ENCODE measurements at places on chromosomes 11 and 22. TPM values are rescaled to one million over a fixed set of nuclear protein-coding genes. Genes with fewer than 3 reads are reported as not detected.

Gene CCDC81
- not detected for total RNA-seq

Gene USP28
- total RNA-seq: 27.7 TPM

Gene CLCF1
- 48.3 TPM for total RNA-seq

Gene OR5B3
- not detected for total RNA-seq

Gene EMID1
- 1.3 TPM for total RNA-seq

Gene NCF4
- total RNA-seq: 0.47 TPM

Gene F2
- total RNA-seq: not detected

Gene OR5M8
- total RNA-seq: not detected

Gene SCARF2
- 5.4 TPM for total RNA-seq

Gene CDC45
- total RNA-seq: 77.1 TPM

Gene TCN1
- total RNA-seq: 7.4 TPM

Gene BRMS1
- 176 TPM for total RNA-seq

Data from PC-3 (cell line).